CD4-positive, CD25-positive, alpha-beta regulatory T cell (primary cell): ENCODE measurements at places on chromosomes 1 and 21.

- no peak for DNase-seq
These were observed 867.8 kb upstream of the ADGRL4 start for GRCh38 chr1:79874289-79874688.

DNA sequence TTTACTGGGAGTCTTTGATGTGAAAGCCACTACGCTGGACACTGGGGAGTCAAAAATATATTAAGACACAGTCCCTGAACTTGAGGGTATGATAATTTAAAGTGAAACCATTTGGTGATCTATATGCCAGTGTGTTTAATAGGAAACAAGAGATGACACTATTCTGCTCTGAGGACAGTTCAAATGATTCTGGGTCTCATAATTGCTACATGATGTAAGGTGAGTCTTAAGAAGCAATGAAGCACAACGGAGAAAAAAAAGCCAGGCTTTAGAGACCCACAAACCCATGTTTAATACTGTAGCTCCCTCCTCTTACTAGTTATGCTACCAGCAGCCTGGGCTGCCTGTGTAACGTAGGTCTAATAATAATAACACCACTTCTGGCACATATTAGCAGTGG is 14.2 kb upstream of the LRRC8D start:
- no peak for DNase-seq

DNA sequence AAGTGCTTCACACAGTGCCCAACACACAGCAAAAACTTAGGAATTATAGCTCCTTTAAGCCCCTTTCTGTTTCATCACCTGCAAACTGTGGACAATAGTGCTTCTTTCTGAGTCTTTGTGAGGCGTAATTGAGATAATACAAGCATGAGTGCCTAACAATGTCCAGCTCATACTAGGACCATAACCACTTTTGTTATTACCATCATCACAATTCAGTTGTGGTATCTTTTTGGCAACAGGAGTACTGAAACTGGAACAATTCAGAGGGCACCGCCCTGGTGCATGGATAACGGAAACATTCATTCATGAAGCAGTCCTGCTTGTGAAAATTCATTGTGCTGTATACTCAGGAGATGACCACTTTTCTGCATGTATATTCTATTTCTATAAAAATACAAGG is 18.2 kb downstream of the DNAJC11 start:
- no peak for DNase-seq

GRCh38 chr21:45535341-45536081 is 6.7 kb downstream of the SLC19A1 start:
- DNase-seq = no peak

GRCh38 chr1:98924977-98925376 is 79.7 kb downstream of the PLPPR5 start:
- DNase-seq = no peak

- DNase-seq = peak; percentile 77
These were observed 64.5 kb upstream of the SLC44A3 start for GRCh38 chr1:94755675-94756074.

DNA sequence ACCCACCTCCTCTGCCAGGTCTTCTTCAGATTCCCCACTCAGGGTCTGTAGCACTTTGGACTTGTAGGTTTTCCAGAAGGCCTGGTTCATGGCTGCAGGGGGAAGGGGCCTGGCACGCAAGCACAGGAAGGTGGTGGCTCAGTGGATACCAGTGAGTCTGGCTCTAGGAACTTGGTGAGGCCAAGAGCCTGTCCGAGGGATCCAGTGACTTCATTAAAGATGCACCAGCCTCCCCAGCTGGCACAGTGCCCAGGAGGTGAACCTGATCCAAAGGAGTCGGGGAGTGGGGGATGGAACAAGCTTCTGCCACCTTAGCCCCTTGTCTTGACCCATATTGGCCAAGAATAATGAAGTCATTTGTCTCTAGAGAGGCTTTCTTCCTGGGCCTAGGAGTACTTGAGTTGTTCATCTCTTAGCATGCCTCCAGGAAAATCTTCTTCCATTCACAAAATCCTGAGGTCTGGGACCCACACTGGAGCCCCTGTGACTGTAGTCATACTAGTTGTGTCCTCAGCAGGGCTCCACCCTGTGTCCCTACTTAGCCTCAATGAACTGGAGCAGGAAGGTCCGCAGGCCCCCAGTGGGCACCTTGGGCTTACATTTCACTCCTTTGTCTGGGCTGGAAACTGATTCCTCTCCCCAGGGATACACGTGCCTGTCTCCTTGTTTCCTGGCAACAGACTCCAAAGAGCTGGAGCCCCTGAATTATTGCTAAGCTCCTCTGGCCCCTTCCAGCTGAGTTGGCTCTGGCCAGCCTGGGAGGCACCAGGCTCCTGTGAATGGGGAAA is at the start of gene C1orf232:
C1orf232 (minus strand) TSS at position 554 of the 788 bp plus-strand sequence; CDS start at position 90, 464 bp downstream.
- no peak for DNase-seq

- DNase-seq = no peak
These were observed 74.6 kb downstream of the DNTTIP2 start for GRCh38 chr1:93804412-93804811.

GRCh38 chr1:212186427-212187207 is 98.6 kb upstream of the PPP2R5A start:
- DNase-seq = peak; percentile 38

DNA sequence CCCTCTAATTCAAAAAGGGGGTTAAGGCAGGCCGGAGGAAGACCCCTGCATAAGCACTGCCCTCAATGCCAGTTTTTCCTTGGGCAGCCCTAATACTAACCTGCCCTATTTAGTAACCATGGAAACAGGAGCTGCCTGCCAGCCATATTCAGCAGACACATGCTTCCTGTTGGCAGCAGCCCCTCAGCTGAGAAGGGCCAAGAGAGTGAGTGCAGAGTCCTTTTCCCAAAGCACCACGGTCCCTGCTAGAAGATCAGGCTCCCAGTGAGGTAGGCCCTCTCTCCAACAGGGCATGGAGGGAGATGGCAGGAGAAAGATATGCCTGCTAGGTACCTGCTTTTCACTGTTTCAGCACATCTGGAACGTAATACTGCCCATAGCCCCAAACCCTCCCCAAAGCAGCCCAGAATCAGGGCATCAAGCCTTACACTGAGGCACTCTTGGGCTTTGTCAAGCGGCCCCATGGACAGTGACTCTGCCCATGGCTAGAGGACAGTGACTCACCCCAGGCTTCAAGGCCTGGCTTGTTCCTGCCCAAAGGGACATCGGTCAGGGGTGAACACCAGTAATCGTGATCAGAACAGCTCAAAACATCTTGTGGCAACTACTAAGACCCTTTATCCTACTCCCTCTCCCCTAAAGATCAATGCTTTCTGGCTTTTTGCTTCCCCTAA is 64.5 kb downstream of the BCAR3 start:
- no peak for DNase-seq

DNA sequence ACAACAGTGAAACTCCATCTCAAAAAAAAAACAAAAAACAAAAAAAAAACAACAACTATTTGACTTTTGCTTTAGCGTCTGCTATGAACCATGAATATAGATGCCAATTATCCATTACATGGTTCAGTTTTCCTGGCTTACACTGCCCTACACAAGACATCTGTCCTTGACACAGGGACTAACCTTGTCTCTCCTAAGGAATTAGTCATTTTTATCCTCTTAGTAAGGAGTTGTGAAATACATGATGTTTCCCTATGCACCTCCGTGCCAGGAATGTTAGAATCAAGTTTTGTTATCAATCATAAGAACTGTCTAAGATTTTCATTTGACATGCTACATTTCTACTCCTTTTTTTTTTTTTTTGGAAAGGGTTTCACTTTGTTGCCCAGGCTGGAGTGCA is 241.8 kb downstream of the KIF26B start:
- no peak for DNase-seq

GRCh38 chr1:81032374-81032773 is 768.4 kb upstream of the ADGRL2 start:
- no peak for DNase-seq

- no peak for DNase-seq
These were observed 84.2 kb downstream of the RGS7 start for GRCh38 chr1:241272828-241273227.

GRCh38 chr1:97340951-97341350 is 579.9 kb downstream of the DPYD start:
- no peak for DNase-seq
